ENCODE measurements at places on chromosomes 4 and X.

- DNase-seq: no peak
These were observed 2338.8 kb downstream of the PCDH7 start for GRCh38 chr4:33058998-33059397.

DNA sequence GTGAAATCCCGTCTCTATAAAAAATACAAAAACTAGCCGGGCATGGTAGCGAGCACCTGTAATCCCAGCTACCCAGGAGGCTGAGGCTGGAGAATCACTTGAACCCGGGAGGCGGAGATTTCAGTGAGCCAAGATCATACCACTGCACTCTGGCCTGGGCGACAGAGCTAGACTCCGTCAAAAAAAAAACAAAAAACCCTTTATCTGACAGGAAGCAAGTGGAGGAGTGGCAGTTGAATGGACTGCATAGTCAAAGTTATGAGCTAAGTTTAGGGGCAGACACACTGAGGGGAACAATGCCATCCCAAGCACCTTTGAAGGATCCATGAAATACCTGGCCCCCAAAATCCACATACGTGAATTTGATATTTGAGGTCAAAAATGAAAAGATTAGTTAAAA, 7.5 kb upstream of the HPGDS start:
- DNase-seq: no peak

GRCh38 chrX:104745152-104745551, 179.2 kb downstream of the IL1RAPL2 start:
- DNase-seq: no peak

GRCh38 chr4:1396806-1397455, 9.3 kb downstream of the NKX1-1 start:
- DNase-seq: no peak

GRCh38 chr4:40800064-40800463, 50.3 kb downstream of the NSUN7 start:
- DNase-seq: no peak

DNA sequence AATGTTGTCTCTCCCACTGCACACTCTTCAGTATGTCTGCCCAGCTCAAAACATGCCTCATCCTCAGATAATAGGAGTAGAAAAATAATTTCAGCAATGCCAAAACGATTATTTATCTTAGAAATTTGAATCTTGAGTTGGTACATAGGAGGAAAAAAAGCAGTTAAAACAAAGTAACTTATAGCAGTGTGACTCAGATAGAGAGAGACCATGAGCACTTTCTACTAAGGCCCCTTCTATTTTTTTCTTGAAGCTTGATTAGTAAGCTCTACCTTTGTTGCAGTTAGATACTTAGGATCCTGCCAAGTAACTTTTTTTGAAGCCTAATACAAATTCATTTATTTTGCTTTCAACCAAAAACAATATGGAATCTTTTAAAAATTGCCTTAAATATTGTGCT, 212.3 kb downstream of the MAD2L1 start:
- no peak for DNase-seq

- peak; percentile 94 for DNase-seq
These were observed 1.1 kb downstream of the HNRNPDL start for GRCh38 chr4:82428969-82429727.

- DNase-seq: no peak
These were observed 42.4 kb upstream of the ATP6AP2 start for GRCh38 chrX:40538406-40538805.

DNA sequence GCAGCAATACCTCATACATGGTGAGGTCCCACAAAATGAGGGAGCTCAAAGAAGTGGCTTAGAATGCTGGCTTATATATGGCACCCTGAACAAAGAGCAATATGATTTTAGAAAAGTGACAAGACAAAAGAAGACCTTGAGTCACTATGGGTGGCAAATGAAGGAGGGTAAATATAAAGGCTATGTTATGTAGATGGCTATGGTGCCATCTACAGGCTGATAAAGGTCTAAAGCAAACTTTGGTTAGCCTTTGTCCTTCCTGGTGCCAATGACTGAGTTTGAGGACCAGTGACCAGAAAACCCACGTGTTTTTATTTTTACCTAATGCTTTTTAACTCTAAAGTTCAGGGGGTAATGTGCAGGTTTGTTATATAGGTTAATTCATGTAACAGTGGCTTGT, 151.8 kb downstream of the CCNG2 start:
- no peak for DNase-seq

DNA sequence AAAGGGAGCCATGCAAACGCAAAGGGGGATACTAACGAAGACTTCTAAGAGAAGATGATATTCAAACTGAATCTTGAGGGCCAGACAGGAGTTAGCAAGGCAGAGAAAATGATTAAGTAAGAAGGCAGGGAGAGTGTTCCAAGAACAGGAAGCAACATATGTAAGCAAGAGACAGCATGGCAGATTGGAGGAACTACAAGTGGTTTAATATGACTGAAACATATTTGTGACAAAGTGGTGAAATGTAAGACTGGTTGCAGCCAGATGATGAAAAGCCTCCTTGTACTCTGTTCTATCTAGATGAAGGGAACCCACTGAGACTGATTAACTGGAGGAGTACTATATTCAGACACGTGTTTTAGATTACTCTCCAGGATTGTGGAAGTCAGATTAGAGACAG, 116.6 kb upstream of the DIAPH2 start:
- no peak for DNase-seq

DNA sequence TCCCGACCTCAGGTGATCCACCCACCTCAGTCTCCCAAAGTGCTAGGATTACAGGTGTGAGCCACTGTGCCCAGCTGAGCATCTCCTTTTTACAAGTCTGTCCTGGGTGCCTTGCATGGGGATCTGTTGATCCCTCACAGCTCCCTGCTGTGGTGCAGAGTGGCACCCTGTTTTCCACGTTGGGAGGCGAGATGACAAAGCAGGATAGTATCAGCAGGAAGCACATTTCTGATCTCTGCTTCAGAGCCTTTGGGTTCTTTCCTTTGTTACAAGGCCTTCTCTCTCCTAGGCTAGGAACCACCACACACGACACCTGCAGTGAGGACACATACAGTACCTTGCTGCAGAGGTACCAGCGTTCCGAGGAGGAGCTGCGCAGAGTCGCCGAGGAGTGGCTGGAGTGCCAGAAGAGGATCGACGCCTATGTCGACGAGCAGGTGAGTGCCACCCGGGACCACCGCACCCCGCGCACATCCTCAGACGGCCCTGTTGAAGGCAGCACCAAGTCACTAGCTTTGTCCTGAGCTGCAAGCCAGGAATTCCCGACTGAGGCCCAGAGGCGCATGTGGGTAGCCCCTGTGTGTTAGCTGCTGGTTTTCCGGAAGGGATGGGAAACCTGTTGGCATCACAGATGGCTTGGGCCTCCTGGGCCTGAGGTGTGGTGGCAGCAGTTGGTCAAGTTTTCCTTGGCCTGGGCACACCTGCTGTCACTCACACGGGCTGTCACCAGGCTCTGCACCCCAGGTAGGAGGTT, 109.6 kb downstream of the TNIP2 start:
- DNase-seq: no peak

GRCh38 chr4:95107004-95107403, 349.2 kb downstream of the BMPR1B start:
- no peak for DNase-seq

- DNase-seq: no peak
These were observed 222.3 kb upstream of the S100G start for GRCh38 chrX:16427668-16428067.

DNA sequence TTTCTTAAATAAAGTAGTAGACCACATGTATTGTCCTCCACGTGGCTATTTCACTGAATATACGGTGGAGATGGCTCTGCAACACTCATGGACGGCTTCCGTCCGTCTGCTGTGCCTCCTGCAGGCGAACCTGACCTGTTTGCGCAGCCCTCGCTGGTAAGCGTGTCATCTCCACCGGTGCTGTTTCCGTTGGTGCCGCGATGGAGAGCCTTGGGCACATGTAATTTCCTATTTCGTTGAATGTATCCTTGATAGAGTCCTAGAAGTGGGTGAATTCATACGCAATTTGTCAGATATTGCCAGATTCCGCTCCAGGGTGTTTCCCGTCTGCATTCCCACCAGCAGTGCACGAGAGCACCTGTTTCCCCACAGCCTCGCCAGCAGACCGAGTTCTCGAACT, 48.5 kb downstream of the HTT-AS start:
- no peak for DNase-seq

DNA sequence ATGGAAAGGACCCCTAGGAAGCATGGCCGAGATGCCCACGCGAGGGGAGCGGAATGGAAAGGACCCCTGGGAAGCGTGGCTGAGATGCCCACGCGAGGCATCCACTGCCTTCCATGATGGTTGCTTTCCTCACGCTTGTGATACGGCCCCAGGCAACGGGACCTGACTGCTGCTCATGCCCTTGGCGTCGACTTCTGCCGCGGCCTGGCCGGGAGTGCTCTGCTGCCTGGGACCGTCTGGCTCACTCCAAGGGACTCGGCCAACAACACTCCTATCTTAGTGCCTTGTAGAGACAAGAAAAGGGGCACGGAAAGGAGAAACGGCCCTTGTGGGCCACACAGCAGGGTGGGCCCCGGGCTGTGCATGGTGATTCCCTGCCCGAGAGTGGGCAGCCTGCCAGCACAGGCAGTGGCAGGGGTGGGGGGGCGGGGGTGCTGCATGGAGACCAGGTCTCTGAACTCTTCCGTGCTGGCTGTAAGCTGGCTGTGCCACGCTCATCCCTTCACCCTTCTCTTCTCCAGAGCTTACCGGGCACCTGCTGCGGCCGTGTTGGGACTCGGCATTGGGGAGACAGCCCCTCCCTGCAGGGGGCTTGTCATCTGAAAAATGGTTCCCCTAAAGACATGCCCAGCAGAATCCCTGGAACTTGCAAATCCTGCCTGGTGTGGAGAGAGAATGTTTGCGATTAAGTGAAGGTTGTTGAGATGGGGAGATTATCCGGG, 38.6 kb upstream of the HMX1 start:
- DNase-seq: no peak

DNA sequence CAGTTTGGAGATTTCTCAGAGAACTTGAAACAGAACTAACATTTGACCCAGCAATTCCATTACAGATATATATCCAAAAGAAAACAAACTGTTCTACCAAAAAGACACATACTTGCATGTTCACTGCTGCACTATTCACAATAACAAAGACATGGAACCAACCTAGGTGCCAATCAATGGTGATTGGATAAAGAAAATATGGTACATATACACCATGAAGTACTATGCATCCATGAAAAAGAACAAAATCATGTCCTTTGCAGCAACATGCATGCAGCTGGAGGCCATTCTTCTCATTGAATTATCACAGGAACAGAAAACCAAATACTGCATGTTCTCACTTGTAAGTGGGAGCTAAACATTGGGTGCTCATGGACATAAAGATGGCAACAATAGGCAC, 47.6 kb upstream of the LNX1 start:
- no peak for DNase-seq

DNA sequence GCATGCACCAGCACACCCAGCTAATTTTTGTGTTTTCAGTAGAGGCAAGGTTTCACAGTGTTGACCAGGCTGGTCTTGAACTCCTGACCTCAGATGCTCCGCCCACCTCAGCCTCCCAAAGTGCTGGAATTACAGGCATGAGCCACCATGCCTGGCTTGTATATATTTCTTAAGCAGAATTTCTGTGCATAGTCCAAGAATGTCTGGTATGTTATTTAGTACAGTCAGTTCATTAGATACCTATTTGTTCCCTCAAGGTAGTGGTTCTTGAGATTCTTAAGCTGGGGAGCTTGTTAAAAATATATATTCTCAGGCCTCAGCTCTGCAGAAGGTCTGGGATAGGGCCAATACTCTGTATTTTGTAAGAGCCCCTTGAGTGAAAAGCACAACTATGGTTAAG, 4.6 kb upstream of the SERTM2 start:
- DNase-seq: no peak

Data from stimulated activated CD8-positive, alpha-beta memory T cell treated with anti-CD3 and anti-CD28 coated beads, Interleukin-15, amount 100 ng/mL, for 24 hours (primary cell).